ENCODE measurements at places on chromosomes 2 and 18.

- DNase-seq = no peak
These were observed 9.6 kb upstream of the DPYSL5 start for GRCh38 chr2:26838121-26838906.

DNA sequence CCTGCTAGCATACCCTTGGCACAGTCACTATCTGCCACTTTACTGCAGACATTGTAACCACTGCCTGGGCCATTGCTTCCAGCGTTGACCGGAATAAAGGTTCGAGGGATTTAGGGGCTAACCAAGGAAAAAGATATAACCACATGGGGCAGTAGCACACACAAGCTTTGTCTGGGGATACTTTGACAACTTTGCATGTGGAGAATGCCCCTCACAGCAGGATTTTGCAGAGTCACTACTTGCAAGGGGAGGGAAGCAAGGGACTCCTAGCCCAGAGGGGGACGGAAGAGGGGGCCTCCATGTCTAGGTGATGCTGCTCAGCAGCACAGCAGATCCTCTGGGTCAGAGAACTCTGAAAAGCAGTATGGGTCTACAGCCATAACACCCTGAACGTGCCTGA lies 138.7 kb downstream of the SPP2 start:
- no peak for DNase-seq

GRCh38 chr2:184205048-184205596 lies 393.2 kb upstream of the ZNF804A start:
- DNase-seq = no peak

DNA sequence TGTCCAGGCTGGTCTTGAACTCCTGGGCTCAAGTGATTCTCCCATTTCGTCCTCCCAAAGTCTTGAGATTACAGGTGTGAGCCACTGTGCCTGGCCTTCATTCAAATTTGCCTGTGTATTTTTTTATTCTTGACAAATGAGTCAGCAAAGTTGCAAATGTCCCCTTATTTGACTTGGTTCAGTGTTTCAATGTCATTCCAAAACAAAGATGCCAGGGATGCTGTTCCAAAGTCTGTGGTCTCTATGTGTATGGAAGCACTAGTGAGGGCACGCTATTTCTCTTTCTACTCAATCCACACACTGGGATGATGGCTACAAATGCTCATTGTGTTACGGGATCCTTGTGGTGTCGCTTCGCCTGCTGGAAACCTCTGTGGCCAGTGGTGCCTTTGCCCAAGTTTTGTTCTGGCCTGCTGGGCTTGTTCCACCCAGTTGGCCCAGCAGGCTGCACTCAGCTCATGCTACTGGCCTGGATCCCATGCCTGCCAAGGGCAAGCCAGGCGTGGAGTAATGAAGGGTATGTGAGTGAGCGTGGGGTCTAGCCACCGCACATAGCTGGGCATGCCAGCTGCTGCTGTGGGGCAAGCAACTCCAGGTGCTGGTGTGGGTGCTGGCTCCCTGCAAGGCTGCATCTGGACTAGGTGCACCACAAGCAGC lies 35.6 kb downstream of the FBXO48 start:
- DNase-seq = no peak

- DNase-seq = no peak
These were observed 871.4 kb upstream of the KLHL29 start for GRCh38 chr2:22513563-22513962.

GRCh38 chr2:173963323-173963816 lies 1.8 kb downstream of the SP3 start:
- DNase-seq = no peak

- DNase-seq = no peak
These were observed 65.1 kb downstream of the TMEM182 start for GRCh38 chr2:102826904-102827303.
